OCI-M1 (cell line): ENCODE measurements at places on chromosomes 3 and 15.

- no peak for DNase-seq
Measured at GRCh38 chr15:48297668-48298067, 33.6 kb upstream of the DUT start.

- DNase-seq, result no peak
Measured at GRCh38 chr3:187006864-187007630, 76.7 kb downstream of the ST6GAL1 start.

DNA sequence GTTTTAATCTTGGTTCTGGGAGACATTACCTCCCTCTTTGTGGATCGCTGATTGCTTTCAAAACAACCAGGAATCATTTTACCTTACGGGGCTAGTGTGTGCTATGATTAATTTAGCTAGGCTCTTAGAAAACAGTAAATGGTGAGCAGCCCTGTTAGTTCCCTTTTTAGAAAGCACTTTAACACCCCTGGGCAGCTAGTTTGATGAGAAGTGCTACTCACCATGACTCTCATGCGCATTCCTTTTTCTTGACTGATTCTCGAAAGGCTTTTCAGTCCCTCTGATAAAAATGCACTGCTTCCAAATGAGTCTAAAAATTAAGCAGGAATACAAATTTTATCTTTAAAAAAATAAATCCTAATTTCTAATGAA is 75.3 kb upstream of the LEKR1 start:
- no peak for DNase-seq

DNA sequence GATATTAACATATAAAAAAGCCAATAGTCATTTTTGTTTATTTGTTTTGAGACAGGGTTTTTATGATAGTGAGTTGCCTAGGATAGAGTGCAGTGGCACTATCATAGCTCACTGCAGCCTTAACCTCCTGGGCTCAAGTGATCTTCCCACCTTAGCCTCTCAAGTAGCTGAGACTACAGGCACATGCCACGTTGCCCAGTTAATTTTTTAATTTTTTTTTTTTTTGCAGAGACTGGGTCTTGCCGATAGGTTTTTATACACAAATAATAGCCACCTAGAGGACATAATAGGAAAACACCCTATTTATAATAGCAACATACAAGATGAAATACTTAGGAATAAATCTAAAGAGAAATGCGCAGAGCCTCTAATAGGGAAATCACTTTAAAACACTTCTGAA is 13.3 kb downstream of the EIF3J start:
- DNase-seq, result peak; percentile 13

GRCh38 chr3:194944526-194944925 is 258.8 kb downstream of the FAM43A start:
- no peak for DNase-seq

GRCh38 chr15:89671687-89672086 is 7.5 kb downstream of the PLIN1 start:
- DNase-seq, result no peak
